Stimulated activated CD8-positive, alpha-beta memory T cell treated with anti-CD3 and anti-CD28 coated beads, Interleukin-15, amount 100 ng/mL, for 1 hour (primary cell): ENCODE measurements at places on chromosomes 7 and 10.

GRCh38 chr7:68434857-68435256, 1163.4 kb upstream of the AUTS2 start:
- DNase-seq: no peak

DNA sequence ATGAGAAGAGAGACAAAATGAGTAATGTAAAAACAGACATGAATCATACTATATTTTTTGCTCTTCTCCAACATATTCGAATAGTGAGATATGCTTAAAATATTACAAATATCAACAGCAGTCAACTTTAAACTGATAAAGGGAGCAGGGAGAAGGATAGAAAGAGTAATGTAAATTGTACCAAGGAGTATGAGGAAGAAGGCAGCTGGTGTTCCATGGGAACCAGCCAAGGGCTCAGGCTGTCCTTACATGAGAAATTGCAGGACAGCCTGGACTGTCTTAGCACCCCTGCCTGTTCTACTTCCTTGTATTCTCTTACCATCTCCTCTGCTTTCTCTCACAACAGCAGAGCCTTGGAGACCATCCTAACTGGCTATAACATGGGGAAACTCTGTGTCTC, 128.7 kb downstream of the TSPAN12 start:
- DNase-seq: no peak

- DNase-seq: no peak
Observed at GRCh38 chr10:58384095-58384494, 1.1 kb upstream of the TFAM start.

- no peak for DNase-seq
Observed at GRCh38 chr10:89683883-89684282, 17.5 kb upstream of the KIF20B start.
